Foreskin fibroblast (primary cell): ENCODE measurements at places on chromosomes 7 and 10.

DNA sequence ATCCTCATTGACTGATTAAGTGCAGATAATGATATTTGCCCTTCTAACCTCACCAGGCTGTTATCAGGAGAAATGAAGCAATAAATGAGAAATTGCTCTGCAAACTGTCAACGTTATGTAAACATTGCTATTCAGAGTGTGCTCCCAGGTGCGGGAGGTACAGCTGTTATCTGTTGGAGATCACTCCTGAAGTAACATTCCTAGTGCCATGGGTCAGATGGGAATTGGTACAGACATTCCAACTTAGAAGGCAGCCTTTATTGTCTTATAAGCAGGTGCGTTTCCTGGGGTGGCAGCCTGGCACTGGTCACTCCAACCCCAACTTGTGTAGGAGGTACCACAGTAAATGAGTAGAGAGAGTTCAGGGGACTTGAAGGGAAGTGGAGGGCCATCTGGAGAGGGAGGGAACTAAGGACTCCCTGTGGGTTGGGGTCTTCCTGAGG lies 36.8 kb downstream of the HK1 start:
- DNase-seq = no peak

- DNase-seq = no peak
Measured at GRCh38 chr7:4073052-4073451, 609.0 kb upstream of the FOXK1 start.

DNA sequence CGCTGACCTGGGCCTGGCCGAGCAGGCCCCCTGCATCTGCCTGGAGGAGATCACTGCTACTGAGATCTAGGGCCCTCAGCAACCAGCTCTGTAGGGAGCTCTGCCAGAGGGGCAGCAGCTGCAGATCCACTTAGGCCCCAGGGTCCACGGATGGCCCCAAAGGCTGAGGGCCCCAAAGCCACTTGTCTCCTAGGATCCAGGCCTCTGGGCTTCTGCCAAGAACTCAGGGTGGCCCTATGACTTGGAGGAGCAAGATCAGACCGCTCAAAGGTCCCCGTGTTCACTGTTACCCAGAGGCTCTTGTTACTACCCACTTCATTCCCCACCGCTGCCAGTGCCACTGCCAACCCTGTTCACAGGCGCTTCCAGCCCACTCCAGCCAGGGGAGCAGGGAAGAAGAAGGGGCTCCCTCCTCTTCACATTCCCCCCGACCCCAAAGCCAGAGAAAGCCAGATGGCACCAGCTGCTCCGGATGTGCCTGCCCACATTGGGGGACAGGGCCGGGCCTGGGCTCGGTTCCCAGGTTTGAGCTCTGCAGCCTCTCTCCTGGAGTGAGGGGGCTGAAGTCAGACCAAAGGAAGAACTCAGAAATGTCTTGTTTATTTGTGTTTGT lies 7.6 kb downstream of the LZTS2 start:
- peak; percentile 33 for DNase-seq

DNA sequence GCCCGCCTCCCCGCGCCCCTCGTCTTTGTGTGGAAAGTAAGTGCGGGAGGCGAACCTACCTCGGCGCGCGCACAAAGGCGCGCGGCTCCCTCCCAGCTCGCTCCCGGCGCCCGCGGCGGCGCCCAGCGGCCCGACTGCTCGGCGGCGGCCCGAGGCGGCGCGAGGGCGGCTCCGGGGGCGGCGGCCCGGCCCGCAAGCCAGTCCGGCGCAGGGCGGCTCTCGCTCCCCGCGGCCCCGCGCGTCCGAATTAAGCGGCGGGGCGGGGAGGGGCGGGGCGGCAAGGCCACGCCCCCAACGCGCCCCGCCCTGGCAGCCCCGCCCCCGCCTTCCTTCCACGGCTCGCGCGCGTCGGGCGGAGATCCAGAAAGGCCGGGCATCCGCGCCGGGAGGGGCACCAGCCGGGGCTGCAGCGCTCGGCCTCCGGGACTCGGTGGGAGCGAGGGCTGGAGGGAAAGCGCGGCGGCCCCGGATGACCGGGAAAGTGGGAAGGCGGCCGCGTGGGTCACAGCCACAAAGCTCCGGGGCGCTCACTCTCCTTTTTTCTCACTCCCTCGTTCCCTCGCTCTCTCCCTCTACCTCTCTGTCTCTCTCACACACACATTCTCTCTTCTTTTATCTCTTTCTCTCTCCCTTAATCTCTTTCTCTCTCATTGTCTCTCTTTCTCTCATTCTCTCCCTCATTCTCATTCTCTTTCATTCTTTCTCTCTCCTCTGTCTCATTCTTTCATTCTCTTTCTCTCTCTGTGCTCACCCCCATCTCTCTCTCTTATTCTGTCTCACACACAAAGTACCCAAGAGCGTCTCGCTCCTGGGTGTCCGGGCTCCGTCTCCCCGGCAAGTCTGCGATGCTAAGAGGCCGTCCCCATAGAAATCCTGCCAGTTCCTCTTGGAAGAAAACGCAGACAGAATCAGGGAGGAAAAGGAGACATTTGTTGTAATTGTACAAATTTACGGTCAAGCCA lies 170.2 kb downstream of the FAM107B start:
- DNase-seq = peak; percentile 72

GRCh38 chr7:26863518-26864308 lies 677 bp downstream of the SKAP2 start:
- peak; percentile 21 for DNase-seq

GRCh38 chr10:23197416-23197861 lies 5.3 kb downstream of the PTF1A start:
- no peak for DNase-seq

DNA sequence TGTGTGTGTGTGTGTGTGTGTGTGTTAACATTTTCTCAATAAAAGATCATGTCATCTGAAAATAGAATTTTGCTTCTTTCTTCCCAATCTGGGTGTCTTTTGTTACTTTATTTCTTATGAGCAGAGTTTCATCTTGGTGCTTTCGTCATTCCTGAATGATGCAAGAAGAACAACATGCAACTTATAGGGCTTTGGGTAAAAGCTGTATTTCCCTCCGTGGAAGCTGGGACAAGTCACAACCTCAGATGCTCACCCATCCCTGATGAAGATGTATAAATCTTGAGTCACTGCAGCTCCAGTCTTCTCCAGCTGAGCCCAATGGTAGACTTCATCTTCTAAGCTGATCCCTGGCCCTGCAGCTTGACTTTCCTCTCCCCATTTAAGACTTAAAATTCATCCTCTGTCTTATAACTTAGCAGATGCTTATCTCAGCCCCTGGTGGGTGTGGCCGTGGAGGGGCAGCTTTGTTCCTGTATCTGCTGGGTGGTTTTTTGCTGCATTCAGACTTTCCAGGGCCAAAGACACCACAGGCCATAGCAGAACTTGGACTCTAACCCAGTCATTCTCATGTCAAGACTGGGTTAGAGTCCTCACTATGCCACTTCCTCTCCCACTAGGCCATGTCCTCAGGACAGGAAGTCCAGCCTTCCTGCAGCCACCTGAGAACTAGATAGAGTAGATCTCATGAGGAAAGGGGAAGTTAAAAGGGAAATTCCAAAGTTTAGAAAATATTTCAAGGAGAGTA lies 356.4 kb downstream of the TNS3 start:
- peak; percentile 58 for DNase-seq

GRCh38 chr10:99854860-99855259 lies 72.4 kb downstream of the ABCC2 start:
- peak; percentile 81 for DNase-seq

DNA sequence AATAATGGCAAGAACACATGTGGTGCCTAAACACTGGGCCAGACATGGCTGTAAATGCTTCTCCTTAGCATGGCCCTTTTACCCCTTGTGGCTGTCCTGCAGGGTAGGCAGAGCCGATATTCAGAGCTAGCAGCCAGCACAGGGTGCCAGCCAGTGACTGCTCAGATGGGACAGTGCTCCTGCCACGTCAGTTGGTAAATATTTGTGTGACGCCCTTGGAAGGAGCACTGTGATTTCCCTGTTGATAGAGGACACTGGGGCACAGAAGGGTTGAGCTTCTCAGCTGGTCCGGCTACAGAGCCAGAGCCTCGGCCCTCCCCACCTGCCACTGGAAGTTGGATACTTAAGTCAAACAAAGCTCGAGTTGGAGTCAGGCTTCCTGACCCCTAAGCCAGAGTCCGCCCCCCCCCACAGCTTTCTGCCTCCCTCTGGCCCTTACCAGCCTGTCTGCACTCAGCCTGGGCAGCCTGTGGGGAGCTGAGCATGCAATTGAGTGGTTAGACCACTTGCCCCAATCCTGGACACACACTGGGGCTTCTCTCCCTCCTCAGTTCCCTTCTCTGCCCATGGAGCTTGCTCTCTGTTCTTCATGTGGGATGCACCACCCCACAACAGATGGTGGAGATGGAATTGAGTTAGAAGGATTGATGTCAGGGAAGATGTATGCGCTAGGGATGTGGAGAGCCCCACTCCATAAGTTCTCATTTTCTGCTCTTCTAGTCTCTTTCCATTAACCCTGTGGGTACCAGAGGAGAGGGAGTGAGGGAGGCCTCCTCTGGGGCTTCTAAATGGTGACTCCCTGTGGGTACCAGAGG lies 350.8 kb downstream of the PLXNA4 start:
- DNase-seq = no peak

GRCh38 chr10:73649876-73650536 lies 5.8 kb downstream of the SYNPO2L start:
- DNase-seq = peak; percentile 34

DNA sequence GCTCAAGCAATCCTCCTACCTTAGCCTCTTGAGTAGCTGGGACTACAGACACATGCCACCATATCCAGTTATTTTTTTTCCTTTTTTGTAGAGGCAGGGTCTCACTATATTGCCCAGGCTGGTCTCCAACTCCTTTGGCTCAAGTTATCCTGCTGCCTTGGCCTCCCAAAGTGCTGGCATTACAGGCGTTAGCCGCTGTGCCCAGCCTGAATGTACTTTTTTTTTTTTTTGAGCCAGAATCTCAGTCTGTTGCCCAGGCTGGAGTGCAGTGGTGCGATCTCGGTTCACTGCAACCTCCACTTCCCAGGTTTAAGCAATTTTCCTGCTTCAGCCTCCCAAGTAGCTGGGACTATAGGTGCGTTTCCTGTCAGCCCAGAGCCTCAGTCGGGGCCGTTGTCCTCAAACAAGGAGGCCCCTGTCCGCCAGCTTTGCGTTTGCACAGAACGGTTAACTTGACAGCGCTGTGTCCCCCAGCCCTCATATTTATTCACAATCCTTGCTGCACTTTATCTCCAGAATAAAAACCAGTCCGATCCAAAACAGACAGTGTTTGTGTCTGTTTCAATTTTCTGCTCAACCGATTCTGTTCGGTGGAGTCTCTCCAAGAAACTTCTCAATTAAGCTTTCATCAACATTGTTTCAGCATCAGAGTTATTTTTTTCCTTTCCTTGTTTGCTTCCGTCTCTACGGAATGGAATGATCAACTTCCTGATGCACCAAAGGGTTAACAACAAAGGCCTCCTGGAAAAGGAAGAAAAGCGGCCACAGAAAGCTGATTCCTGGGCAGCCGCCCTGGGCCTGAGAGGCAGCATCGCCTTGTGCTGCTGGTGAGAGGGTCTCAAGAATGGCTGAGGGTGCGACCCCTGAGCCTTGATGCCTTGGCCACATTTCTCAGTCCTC lies 64.5 kb downstream of the PDIA4 start:
- DNase-seq = peak; percentile 44

DNA sequence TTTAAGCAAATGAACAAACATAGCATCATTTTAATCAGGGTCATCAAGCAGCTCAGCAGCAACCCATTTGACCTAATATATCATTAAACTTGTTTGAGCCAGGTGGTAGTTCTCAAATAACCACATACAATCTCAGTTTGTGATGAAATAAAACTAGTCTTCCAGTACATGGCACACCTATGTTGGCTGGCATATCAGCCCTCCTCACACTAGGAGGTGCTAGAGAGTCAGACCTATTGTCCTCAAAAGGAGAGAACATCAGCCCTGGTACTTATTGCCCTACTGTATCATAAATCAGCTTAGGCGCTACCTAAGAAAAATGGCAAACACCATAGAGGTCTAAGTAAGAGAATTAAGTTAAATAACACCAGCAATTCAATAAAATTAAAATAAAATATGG lies 81.7 kb downstream of the CABCOCO1 start:
- DNase-seq = no peak

DNA sequence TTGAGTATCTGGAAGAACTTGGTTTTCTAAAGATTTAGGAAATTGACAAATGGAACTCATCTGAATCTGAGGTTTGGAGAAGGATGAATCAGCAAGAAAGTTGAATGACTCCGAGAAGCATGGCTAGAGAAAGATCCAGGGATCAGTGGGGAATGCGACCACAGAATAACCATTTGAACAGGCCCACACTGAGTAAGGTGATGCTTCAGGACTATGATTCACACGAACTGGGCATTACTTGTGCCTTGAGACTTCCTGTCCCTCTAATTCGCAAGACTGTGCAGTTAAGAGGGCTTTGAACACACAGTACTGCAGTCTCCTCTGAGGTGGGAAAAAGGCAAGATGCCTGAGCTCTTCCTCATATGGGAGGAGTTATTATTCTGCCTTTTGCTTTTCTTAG lies 395.5 kb upstream of the POM121L12 start:
- DNase-seq = no peak

DNA sequence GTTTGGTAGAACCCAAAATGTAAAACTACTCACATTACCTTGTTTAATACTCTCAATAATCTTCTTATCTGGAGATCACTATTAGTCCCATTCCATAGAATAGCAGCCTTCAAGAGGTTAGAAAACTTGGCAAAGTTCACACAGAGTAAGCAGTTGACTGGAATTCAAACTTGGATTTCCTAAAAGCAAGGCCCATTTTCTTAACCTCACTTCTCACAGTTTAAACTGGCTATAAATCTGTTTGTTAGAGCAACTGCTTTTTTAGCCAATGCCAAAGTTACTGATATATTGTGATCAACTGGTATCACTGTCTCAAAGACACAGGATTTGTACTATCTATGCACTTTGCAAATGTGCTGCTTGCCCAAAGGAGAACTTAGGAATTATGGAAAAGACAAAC lies 230.2 kb downstream of the THSD7A start:
- no peak for DNase-seq

GRCh38 chr10:100174699-100175677 lies 10.8 kb downstream of the ERLIN1 start:
- DNase-seq = no peak

GRCh38 chr7:39539816-39540215 lies 26.4 kb upstream of the YAE1 start:
- no peak for DNase-seq

- DNase-seq = no peak
Measured at GRCh38 chr10:71126432-71126831, 85.9 kb upstream of the UNC5B start.
